A549 treated with GW870086 at 1 μM for 4 hours (cell line): ENCODE measurements at places on chromosomes 11 and 22. TPM values are rescaled to one million over a fixed set of nuclear protein-coding genes. Genes with fewer than 3 reads are reported as not detected.

TESMIN gene
- 4.3 to 6.8 TPM (median 5.7 TPM) in 5 replicates for total RNA-seq

NAT10 gene
- 44.6 to 52.6 TPM (median 50.3 TPM) in 5 replicates for total RNA-seq

CYP2D6 gene
- 0.40 to 0.91 TPM (median 0.55 TPM) in 5 replicates for total RNA-seq

KRTAP5-9 gene
- total RNA-seq: 0.11 TPM in 1 of 5 replicates, not detected in the others

APOL1 gene
- total RNA-seq: 11.4 to 17.7 TPM (median 15.9 TPM) in 5 replicates

BRSK2 gene
- total RNA-seq: 5.9 to 6.7 TPM (median 6.2 TPM) in 5 replicates

IGLL5 gene
- total RNA-seq: not detected in 5 replicates

GNAZ gene
- total RNA-seq: 1.9 to 3.0 TPM (median 2.5 TPM) in 5 replicates

KCNQ1 gene
- 0.31 to 0.81 TPM (median 0.43 TPM) in 5 replicates for total RNA-seq

DNAJB7 gene
- not detected in 5 replicates for total RNA-seq

SULT4A1 gene
- total RNA-seq: not detected in 5 replicates

HMGXB4 gene
- 8.8 to 14.6 TPM (median 11.6 TPM) in 5 replicates for total RNA-seq

ANO3 gene
- total RNA-seq: not detected in 5 replicates

OR4A16 gene
- not detected in 5 replicates for total RNA-seq

NEFH gene
- total RNA-seq: 0.05 to 0.14 TPM (median 0.10 TPM) in 5 replicates

HTR3B gene
- not detected in 5 replicates for total RNA-seq

CPT1B gene
- 7.6 to 13.7 TPM (median 11.2 TPM) in 5 replicates for total RNA-seq

APOA4 gene
- total RNA-seq: 0.08 TPM in 1 of 5 replicates, not detected in the others

FOLR3 gene
- not detected in 5 replicates for total RNA-seq

PLAAT3 gene
- total RNA-seq: 52.1 to 72.6 TPM (median 64.8 TPM) in 5 replicates

SYT13 gene
- total RNA-seq: 5.5 to 7.9 TPM (median 7.3 TPM) in 5 replicates

KDM4D gene
- 0.24 to 0.48 TPM (median 0.36 TPM) in 5 replicates for total RNA-seq

SAA1 gene
- 0.97 to 2.6 TPM (median 1.6 TPM) in 5 replicates for total RNA-seq

CACNA1I gene
- total RNA-seq: 0.03 to 0.08 TPM (median 0.06 TPM) in 5 replicates

TOM1 gene
- total RNA-seq: 10.3 to 13.2 TPM (median 11.7 TPM) in 5 replicates

RTN4R gene
- 8.0 to 12.4 TPM (median 11.6 TPM) in 5 replicates for total RNA-seq

SLC25A18 gene
- total RNA-seq: 0.15 to 0.59 TPM (median 0.18 TPM) in 5 replicates

FAM180B gene
- total RNA-seq: not detected in 5 replicates

TRIM48 gene
- 0.09 TPM in 1 of 5 replicates, not detected in the others for total RNA-seq

RFPL3 gene
- not detected in 5 replicates for total RNA-seq

ADM2 gene
- total RNA-seq: 0.57 to 0.71 TPM (median 0.64 TPM) in 5 replicates

CATSPERZ gene
- total RNA-seq: 1.2 to 3.8 TPM (median 2.4 TPM) in 5 replicates

SLC22A9 gene
- total RNA-seq: not detected in 5 replicates

C11orf21 gene
- not detected in 5 replicates for total RNA-seq

OR6T1 gene
- not detected in 5 replicates for total RNA-seq

EHF gene
- 0.39 to 0.94 TPM (median 0.74 TPM) in 5 replicates for total RNA-seq

OR10A2 gene
- not detected in 5 replicates for total RNA-seq

ARSA gene
- total RNA-seq: 17.0 to 23.9 TPM (median 22.0 TPM) in 5 replicates

DTX4 gene
- total RNA-seq: 3.7 to 5.0 TPM (median 4.5 TPM) in 5 replicates

SERPING1 gene
- total RNA-seq: 0.34 to 1.2 TPM (median 0.87 TPM) in 5 replicates

TRIM49 gene
- total RNA-seq: 0.07 TPM in 1 of 5 replicates, not detected in the others

CDHR5 gene
- total RNA-seq: 0.08 to 0.14 TPM (median 0.09 TPM) in 3 of 5 replicates, not detected in the others

C11orf97 gene
- total RNA-seq: not detected in 5 replicates
